ENCODE measurements at places on chromosomes 2 and 18.
A peak's percentile ranks its signal among the peaks of the same experiment; 100 is the strongest.

GRCh38 chr18:11339188-11339775 lies 189.9 kb upstream of the PIEZO2 start:
- no peak for DNase-seq

DNA sequence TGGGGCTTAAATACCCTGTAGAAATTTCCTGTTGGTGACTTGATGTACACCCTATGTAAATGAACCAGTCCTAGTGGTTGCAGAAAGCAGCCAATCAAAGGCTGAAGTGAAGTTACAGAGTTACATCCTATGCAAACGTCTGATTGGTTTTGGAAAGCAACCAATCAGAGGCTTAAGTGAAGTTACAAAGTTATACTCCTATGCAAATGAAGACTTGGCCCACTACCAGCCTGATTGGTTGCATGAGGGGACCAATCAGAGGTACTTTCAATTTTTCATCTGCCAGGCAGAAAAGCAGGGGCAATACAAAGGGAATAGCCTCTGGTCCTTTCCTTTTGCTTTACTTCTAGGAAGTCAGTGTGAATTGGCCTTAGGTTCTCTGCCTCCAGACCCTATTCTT lies 13.6 kb upstream of the ZNF397 start:
- no peak for DNase-seq

- DNase-seq: no peak
Observed at GRCh38 chr2:7525746-7526145, 608.5 kb downstream of the RNF144A start.

GRCh38 chr2:127576433-127577207 lies 41.1 kb downstream of the MYO7B start:
- DNase-seq: peak; percentile 65

- DNase-seq: no peak
Observed at GRCh38 chr18:35842536-35842935, 129.9 kb upstream of the RMP24 start.

- DNase-seq: no peak
Observed at GRCh38 chr18:59026831-59027410, 112.8 kb upstream of the SEC11C start.

DNA sequence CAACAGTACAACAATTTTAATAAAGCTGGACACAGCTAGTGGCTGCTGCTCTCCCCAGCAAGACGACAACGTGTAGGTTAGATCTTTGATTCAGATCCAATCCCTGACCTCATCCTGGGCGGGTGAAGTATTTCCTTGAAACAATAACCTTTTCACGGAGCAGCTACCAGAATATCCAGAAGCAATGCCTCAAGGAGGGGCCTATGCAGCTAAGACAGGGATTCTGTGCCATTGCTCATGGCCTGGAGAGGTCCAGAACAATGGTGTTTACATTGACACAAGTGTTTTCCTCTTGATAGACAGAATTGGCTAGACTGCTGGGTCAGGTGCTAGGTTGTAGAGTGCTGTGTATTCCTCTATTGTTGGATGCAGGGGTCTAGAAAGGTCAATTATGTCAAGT lies 520.1 kb downstream of the BCL11A start:
- no peak for DNase-seq

GRCh38 chr2:18610651-18611050 lies 21.3 kb upstream of the NT5C1B start:
- no peak for DNase-seq

DNA sequence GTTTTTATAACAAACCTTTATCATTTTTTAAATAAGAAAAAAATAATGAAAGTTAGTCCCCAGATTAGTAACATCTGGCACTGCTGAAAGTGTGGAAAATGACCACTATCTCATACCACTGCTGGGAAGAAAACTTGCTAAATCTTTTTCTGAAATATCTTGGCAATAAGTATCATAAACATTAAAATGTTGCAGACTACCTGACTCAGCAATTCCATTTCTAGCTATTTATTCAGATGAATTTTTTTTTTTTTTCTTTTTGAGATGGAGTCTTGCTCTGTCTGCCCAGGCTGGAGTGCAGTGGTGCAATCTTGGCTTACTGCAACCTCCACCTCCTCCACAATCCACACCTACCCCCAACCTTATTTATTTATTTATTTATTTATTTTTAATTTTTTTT lies 35.3 kb upstream of the SOS1 start:
- no peak for DNase-seq

DNA sequence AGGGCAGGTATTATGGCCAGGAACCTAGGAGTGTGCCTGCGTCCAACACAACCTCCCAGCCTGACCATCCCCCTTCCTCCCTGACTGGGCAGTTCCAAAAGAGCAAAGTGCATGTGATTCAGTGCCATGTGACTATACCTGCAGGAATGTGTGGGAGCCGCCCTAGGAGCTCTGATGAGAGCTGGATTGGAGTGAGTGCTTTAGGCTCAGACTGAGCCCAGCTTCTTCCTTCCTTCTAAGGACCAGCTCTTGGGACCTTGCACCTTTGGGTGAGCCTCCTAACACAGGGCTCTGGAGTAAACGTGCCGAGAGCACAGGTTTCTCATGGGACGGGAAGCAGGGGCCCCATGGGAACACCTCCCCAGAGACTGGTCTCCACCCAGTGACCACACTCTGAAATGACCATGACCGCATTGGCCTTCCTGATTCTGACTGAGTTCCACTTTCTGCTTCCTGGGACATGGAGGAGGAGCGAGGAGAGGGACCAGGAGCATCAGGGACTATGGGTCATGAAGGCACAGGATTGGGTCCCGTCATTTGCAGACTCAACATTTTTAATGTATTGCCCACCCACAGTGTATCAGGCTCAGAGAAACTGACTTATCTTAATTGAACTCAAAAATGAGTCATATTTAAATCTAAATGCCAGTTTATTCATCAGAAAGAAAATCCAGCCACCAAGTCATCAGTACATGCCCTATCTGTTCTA lies 87.8 kb upstream of the BCL2L11 start:
- DNase-seq: no peak

DNA sequence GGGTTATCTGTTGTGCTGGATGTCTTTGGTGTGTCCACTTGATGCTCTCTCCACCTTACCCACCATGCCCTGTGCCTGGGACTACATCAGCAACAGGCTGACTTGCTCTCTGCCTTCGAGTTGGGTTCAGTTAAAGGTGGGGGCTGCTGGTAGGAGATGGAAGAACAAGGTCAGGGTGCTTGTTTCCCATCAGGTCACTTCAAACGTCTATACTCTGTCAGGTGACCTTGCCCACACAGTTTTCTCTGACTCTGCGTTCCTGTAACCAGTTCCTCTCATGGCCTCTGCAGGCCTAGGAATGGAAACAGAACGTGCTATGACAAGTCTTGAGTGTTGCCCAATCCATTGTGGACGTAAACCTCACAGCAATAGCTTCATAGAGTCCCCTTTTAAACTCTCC lies 38.4 kb upstream of the PAPOLG start:
- no peak for DNase-seq

DNA sequence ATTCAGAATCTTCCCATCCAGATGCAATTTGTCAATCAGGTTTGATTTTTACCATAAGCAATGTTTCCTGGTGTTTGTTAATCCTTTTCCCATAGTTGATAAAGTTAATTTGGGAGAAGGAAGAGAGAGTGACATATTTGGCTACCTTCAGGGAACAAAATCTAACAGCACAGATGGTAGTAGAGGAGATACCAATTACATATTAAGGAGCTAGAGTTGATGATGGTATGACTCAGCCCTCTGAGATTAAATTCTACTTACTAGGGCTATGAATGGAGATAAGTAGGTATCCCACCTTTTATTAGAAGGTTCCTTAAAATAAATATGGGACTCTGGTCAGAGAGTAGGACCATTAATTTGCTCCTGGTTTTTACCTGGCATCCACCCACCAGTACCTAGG lies 139.7 kb downstream of the EHBP1 start:
- DNase-seq: no peak

DNA sequence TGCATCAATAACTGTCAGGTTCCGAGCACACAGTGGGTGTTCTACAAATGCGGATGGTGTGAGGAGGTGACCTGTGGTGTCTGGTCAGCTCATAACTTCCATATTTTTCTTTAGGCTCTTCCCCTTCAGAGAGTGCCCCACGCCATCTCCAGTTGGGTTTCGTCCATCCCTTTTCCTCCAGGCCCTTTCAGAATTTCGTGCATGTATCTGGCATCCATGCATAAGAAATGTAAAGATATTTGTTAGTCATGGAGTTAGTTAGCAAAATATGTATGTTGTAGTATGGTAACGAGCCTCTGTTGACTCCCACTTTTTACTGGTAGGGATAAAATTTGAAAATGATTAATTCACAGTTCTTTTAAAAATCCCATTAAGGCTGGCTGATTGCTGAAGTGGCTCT lies 67.2 kb downstream of the SNTG2 start:
- no peak for DNase-seq

DNA sequence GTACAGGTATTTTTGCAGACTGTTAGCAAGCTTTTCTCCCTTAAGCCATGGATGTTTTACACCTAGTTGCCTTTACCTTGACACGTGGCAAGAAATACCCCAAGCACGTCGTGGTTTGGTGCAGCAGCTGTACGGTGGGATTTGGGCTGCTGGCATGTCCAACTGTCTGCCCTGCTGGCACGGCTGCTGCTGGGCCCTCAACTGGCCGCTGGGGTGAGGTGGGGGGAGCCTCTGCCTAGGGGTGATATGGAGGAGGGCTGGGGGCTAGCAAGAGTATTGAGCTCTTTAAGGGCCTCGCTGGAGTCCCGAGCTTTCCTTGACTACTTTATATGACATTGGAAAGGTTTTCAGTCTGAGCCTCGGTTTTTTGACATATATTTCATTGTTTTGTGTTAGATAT lies 41.6 kb downstream of the LPIN1 start:
- DNase-seq: no peak

DNA sequence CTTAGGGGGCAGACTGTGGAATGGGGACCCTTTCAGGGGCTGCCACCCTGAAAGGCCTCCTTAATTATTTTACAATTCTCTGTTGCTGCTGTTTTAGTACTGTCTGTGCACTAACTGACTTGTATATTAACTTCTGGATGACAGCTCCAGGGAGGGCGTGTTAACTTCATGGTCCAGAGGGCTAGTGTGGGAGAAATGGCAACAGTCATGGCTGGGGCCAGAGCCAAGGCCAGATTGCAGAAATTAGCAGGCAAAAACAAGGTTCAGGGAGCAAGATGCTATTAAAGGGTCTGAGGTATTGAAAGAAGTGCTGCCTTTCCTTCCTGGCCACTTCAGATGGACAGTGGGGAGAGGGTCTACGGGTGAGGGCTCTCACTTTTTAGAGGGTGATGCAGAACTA lies 9.1 kb downstream of the WIPF1 start:
- no peak for DNase-seq

DNA sequence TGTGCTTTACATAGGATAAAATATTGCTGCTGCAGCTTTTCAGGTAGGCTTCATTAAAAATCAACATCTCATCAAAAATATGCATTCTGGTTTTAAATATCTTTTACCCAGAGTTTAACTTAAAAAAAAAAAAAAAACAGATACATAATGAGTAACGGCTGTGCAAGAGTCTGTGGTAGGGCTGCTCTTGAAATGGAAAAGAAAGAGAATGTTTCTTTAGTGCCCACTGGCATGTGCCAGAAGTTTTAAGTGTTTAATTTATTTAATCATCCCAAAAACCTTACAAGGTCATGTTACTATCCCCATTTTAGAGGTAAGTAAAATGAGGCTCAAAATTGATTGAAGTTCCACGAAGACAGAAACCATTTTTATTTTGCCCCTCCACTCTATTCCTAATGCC lies 92.1 kb downstream of the SLC8A1 start:
- no peak for DNase-seq

- no peak for DNase-seq
Observed at GRCh38 chr2:28101892-28102291, 211.4 kb downstream of the BABAM2 start.

DNA sequence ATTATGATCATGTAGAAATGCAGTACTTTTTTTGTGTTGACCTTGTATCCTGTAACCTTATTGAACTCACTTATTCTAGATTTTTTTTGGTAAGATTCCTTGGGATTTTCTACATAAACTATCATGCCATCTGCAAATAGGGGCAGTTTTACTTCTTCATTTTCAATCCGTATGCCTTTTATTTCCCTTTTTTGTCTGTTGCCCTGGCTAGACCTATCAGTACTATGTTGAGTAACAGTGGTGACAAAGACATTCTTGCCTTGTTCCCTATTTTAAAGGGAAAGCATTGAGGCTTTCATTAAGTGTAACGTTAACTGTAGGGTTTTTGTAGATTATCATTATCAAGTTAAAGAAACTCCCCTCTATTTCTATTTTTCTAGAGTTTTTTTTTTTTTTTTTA lies 92.3 kb downstream of the LYPD1 start:
- no peak for DNase-seq

- no peak for DNase-seq
Observed at GRCh38 chr2:197862246-197862955, 58.0 kb downstream of the PLCL1 start.

DNA sequence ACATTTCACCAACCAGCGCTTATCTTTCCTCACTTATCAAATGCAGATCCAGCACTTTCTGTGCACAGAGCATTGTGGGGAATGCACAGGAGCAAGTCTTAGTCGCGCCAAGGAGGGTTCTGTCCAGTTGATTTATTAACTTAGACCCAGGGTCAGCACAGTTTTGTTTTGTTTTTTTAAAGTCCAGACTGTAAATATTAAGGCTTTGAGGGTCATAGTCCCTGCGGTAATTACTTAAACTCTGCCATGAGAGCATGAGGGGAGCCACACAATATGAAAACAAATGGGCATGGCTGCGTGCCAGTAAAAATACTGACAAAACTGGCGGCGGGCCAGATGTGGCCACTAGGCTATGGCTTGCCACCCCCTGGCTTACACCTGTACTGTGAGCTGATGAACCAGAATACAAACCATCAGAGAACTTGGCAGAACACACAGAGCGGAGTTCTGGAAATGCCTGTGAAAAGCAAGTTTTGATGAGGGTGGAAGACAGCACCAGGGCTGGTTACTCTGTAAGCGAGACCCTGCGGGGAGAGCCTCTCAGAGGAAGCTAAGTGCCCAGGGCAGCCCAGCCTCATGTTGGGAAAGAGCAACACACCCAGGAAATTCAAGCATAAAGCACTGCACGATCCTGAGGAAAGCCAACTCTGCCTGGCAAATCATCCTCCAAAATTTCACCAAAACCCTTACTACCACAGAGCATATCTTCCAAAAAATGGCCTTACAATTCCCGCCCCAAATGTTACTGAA lies 43.6 kb downstream of the L3MBTL4 start:
- DNase-seq: no peak

DNA sequence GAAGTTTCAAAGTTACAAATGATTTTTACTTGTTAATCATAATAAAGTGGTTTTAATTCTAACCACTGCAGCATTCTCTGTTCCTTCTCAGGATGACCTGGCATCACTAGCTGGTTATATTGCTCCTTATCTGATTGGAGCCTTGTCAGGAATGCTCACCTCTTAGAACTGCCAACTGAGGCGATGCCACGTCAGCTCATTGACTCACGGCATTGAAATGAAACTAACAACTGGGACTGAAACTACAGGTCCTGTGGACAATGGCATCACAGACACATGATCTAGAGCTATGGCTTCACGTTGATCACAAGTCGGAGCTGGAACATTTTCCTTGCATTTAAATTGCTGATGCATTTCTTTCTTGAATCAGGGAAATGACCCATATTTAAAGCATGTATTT lies 54.9 kb upstream of the MAP2 start:
- no peak for DNase-seq

- DNase-seq: no peak
Observed at GRCh38 chr2:221064880-221065279, 507.2 kb downstream of the EPHA4 start.
